Adipose tissue (tissue), 3 donors: ENCODE measurements at places on chromosomes 6 and 20. TPM values are rescaled to one million over a fixed set of nuclear protein-coding genes. Genes with fewer than 3 reads are reported as not detected.

The SLC17A3 gene
- not detected for polyA plus RNA-seq

The RBM24 gene
- 3.3 TPM for polyA plus RNA-seq

The ID4 gene
- 86.0 TPM for polyA plus RNA-seq

The FAM217A gene
- polyA plus RNA-seq, result 0.31 TPM

The LY6G6C gene
- not detected for polyA plus RNA-seq

The CCM2L gene
- 16.0 TPM for polyA plus RNA-seq

The HMGCLL1 gene
- polyA plus RNA-seq, result 0.61 TPM

The TMEM74B gene
- polyA plus RNA-seq, result 0.63 TPM

The UBE2C gene
- 1.1 TPM for polyA plus RNA-seq

The L3MBTL1 gene
- polyA plus RNA-seq, result 2.9 TPM

The ANGPT4 gene
- 0.30 TPM for polyA plus RNA-seq

The C6orf58 gene
- not detected for polyA plus RNA-seq

The ZNF133 gene
- polyA plus RNA-seq, result 7.2 TPM

The RCAN2 gene
- polyA plus RNA-seq, result 4.7 TPM

The KCNG1 gene
- polyA plus RNA-seq, result 1.6 TPM

The PPIL4 gene
- polyA plus RNA-seq, result 28.6 TPM

The NKX2-4 gene
- polyA plus RNA-seq, result not detected

The ERVFRD-1 gene
- 0.06 TPM for polyA plus RNA-seq

The TRIM10 gene
- polyA plus RNA-seq, result not detected

The HLA-DMA gene
- polyA plus RNA-seq, result 55.4 TPM
